ENCODE measurements at places on chromosomes 1 and 21. TPM values are rescaled to one million over a fixed set of nuclear protein-coding genes. Genes with fewer than 3 reads are reported as not detected.

CD34 gene
- 0.05 TPM for polyA plus RNA-seq

GSTM3 gene
- 44.1 TPM for polyA plus RNA-seq

CFHR2 gene
- polyA plus RNA-seq: not detected

C1QC gene
- not detected for polyA plus RNA-seq

LYPD8 gene
- polyA plus RNA-seq: 0.12 TPM

Measured in A549 (cell line).